Foreskin fibroblast (primary cell): ENCODE measurements at places on chromosomes 2 and 18.

GRCh38 chr2:147683380-147683779 lies 161.4 kb upstream of the ACVR2A start:
- no peak for DNase-seq

DNA sequence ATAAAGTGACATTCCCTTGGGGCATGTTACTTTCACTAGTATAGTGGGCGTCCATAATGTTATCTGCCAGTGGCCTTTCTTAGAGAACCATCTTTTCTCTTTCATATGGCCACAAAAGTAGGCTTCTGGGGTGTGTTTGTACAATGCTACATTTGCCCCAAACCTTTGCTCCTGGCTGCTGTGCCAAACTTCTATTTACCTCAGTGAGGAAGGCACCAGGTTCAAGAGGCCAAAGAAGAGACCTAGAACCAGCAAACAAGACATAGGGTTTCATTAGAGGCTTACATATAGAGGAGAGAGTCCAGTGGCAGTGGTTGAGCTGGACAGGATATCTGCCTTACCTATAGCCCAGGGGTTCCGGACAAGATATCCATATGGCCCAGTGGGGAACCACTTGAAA lies 48.5 kb downstream of the CPO start:
- DNase-seq: no peak

- no peak for DNase-seq
These were observed 20.0 kb downstream of the NAB1 start for GRCh38 chr2:190668892-190669291.

- no peak for DNase-seq
These were observed 32.7 kb downstream of the RBM43 start for GRCh38 chr2:151228847-151229512.

GRCh38 chr2:1173528-1173927 lies 222.9 kb downstream of the SNTG2 start:
- no peak for DNase-seq

DNA sequence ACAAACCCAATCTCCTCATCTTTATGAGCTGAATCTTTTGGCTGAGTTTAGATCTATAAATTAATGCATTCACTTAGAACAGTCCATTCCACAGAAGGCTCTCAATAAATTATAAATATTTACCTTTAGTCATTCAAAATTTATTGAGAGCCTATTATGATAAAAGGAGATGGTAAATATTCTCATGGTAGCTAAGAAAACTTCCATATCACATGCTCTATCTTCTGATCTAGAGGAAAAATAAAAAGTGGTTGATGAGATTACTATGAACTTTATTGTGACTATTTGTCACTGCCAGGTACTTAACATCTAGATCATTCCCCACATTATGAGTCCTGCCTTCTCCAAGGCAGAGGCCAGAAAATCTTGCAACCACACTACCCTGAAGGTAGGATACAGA lies 62.4 kb downstream of the L3MBTL4 start:
- no peak for DNase-seq

DNA sequence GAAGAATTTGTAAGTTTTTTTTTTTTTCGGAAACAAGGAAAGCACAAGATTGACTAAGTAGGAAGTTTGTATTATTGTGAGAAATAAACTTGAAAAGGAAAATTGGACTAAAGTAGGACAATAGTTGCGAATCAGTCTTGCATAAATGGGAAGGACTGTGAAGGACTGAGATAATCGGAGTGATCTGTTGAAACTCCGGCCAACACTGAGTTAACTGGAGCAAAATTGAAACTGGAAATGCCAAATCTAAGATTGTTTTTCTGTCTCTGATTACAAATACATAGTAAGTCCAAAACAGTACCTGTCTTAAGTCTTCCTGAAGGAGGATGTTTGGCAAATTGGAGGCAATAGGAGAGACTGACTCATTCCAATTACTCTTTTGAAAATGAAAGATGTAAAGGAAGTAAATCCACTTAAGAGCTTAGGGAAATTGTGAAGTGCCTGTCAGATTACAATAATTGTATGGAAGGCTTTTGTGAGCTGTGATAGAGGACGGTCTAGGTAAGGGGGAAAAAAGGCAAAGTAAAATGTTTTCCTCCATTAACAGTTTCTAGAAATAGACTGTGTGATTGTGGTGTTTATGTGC lies 204.9 kb upstream of the CYRIA start:
- DNase-seq: no peak

DNA sequence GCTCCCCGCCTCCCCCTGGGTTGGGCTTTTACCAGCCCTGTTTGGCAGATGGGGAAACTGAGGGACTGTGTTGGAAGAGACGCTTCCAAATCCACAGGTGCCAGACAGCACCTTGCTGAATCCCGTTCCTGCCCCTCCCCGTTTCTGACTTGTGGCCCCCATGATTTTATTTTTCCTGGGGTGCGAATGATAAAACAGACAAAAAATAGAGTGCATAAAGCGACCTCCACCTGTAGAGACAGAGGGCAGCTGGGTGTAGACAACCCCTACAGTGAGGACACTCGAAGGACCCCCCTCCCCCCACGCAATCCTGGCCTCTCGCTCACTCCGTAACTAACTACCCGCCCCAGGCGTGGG lies 2.2 kb upstream of the CTDSP1 start:
- DNase-seq: no peak

DNA sequence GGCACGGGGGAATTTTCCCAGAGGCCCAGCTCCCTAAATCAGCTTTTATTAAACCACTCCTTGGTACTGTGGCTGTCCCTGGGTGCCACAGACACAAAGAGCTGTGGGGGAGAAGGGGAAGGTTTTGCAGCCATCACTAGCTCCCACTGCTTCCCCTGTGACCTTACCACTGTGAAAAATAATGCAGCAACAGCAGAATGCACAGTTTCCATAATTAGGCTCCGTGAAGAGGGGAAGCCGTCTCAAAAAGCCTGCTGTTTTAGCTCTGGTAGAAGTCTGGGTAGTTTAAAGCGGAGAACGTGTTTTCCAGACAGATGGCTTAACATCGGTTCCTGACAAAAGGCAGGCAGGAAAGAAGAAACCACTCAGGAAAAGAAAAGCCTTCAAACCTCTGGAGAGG lies 27.5 kb upstream of the CAB39 start:
- DNase-seq: no peak

DNA sequence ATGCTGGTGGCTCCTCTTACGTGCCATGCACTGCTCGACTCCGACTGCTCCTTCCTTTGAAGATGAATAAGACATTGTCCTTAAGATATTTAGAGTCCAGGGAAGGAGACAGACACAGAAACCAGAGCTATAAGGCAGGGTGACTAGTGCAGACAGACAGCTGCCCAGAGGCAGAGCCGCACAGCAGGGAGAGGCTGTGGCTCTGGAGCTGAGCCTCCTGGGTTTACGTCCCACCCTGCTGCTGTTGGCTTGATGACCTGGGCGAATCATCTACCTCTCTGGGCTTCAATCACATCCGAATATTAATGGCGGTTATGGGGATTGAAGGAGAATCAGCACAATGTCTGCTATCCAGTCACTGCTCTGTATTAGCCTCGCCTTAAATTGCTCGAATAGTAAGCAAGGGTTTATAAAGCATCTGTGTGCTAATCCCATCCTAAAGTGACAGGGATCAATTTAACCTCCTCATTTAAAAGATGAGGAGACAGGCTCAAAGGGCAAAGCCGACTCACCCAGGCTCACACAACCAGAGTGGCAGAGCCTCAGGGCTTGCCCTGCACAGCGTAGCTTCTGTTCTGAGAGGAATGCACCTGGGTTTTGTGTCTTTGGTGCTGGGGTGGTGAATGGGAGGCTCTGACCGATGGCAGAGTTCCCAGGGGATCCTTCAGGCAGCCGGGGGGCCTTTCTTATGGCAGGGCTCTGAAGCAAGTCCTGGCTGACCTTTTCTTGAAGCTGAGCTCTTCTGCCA lies 284.1 kb downstream of the MYCN start:
- no peak for DNase-seq

DNA sequence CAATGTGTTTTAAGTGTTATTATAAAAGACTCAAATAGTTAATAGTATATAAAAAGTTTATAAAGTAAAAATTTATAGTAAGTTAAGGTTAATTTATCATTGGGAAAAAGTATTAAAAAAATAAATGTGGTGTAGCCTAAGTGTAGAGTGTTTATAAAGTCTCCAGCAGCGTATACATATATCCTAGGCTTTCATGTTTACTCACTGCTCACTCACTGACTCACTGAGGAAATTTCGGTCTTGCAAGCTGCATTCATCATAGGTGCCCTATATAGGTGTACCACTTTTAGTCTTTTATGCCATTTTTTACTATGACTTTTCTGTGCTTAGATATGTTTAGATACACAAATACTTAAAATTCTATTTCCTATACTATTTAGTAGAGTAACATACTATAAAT lies 866.0 kb downstream of the CBLN2 start:
- no peak for DNase-seq
